SK-N-MC (cell line): ENCODE measurements at places on chromosomes 16 and 17.
A peak's percentile ranks its signal among the peaks of the same experiment; 100 is the strongest.

GRCh38 chr16:1933097-1933661 lies 9.8 kb downstream of the MSRB1 start:
- DNase-seq, result no peak

- DNase-seq, result no peak
These were observed 164.1 kb downstream of the CMIP start for GRCh38 chr16:81608523-81609209.

- DNase-seq, result peak; percentile 24
These were observed 5.6 kb downstream of the CRYBA1 start for GRCh38 chr17:29252101-29252791.

- DNase-seq, result no peak
These were observed 4.2 kb downstream of the SGCA start for GRCh38 chr17:50169881-50170459.

DNA sequence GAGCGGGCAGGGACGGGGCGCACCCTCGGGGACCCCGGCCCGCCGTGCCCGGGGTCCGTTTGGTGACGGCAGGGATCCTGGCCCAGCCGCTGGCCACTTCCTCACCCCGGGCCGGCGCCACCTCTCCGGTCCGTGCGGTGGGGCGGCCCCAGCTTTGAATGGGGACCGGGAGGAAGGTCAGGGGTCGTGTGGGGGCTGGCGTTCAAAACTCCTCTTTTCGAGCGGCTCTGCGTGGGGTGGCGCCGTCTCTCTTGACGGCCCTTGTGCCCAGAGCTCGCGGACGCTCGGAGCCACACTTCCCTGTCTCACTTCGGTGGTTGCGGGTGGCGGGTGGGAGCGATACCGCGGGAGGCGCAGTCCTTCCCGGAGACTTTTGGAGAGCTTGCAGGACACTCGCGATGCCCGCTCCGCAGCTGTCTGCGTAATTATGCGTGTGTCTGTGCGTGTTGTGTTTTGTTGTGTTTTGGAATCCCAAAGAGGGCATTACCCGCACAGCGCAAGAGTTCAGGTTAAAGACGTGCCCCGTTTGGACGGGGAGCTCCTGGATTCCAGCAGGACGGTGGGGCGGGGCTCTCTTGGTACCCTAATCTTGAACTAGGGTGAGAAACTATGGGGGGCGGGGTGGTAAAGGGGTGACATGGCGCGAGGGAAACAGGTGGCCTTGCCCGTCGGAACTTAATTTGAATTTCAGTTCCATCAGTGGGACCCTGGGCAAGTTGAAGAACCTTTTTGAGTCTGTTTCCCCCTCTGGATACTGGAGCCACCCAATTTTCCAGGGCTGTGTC lies 637 bp downstream of the PLCG2 start:
- no peak for DNase-seq

GRCh38 chr16:15599303-15600070 lies 43.5 kb downstream of the MARF1 start:
- DNase-seq, result no peak

GRCh38 chr16:10964891-10965326 lies 20.5 kb downstream of the CLEC16A start:
- no peak for DNase-seq

DNA sequence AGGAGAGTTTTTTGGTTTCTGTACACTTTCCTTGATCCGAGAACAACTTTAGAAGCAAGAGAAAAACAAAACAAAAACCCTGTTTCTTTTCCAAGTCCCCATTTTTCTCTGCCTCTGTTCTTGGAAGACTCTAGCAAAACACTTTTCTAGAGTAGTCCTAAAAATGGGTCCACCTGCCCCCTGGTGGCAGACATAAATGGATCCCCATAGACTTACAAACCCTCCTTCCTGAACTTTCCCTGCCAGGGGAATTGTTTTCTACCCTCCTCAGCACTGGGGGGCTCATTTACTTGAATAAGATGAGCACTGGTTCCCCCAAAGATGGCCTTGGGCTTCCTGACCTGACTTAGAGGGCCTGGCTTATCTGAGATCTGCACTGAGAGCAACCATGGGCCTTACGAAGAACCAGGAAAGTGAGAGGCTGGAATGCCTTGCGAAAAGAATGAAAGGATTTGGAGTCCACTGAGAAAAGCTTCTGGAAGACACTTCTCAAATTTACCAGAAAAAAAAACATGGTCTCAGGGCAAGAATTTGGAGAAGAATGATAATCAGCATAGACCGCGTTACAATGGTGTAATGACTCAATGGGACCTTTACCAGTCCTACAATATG lies 48.0 kb upstream of the CDYL2 start:
- no peak for DNase-seq

GRCh38 chr17:62381561-62381960 lies 1.2 kb downstream of the EFCAB3 start:
- DNase-seq, result no peak

DNA sequence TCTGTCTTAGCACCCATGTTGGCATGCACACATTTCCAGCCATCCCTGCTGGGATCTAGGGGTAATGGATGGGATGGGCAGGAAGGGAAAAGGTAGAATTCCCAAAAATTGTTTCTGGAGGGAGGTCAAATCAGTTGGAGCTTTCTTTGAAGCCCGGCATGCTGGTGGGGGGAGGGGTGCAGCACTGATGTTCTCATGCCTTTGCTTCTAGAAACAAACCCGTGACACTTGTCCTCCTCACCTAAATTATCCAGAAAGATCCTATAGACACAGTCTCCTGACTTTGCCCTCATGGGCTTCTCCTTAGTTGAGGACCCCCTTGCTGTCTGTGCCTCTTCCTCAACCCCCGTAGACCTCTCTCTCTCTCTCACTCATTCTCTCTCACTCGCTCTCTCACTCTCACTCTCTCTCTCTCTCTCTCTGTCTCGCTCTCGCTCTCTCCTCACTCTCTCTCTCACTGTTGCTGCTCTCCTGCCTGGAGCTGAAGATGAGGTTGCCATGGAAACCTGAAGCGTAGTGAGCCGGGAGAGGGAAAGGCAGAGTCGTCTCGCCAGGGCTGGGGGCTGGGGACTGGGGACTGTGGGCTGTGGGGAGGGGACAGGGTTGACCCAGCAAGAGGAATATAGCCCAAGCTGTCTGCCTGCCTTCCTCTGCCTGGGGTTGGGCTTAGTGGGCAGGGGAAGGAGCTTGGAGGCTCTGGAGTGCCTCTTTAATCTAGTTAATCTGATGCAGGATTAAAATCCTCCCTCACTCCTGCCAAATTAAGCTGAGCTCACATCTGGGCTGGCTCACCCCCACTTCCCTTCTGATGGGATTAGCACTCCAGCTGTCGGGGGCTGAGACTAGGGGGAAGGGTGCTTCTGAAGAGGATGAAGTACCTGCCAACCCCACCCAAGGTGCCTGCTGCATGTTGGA lies 16.1 kb downstream of the LASP1 start:
- DNase-seq, result no peak

DNA sequence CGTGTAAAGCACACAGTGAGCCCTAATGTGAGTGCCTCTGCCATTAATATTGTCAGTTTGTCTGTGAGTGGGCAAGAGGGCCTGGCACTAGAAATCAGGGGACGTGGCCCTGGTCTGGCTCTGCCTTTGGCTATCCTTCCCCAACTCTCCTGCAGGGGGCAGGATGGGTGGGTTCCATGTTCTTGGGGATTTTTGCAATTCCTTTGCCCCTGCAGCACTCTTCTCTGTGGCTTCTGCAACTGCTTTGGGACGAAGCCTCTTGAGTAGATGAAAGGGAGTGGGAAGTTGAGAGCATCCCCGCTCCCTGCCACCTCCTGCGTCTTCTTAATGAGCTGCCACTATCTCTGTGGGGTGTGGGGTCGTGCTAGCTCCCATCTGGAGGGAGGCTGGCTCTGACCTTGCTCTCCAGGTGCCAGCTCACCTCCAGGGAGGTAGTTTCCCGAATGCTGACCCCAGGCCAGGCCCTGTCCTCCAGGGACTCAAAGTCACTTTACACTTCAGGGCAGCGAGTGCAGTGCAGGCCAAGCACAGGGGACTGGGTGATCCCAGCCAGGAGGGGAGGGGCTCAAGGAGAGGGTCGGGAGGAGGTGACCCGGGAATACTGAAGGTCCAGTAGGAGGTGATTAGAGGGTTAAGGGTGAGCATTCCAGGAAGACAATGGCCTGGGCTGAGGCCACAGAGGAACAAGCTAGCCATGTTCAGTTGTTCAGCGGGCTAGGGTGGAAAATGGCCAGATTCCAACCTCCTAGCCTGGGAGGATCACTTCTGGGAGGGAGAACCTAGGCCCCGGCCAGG lies 121.0 kb upstream of the NLRP1 start:
- no peak for DNase-seq

GRCh38 chr16:82360024-82360783 lies 190.2 kb upstream of the MPHOSPH6 start:
- DNase-seq, result no peak

- no peak for DNase-seq
These were observed 92.5 kb downstream of the NCOR1 start for GRCh38 chr17:16122697-16123434.

- DNase-seq, result no peak
These were observed at the start of gene PIK3R6 for GRCh38 chr17:8867361-8867981. PIK3R6 (minus strand) TSS chr17:8867674; CDS start chr17:8849794, 17,880 bp downstream.

DNA sequence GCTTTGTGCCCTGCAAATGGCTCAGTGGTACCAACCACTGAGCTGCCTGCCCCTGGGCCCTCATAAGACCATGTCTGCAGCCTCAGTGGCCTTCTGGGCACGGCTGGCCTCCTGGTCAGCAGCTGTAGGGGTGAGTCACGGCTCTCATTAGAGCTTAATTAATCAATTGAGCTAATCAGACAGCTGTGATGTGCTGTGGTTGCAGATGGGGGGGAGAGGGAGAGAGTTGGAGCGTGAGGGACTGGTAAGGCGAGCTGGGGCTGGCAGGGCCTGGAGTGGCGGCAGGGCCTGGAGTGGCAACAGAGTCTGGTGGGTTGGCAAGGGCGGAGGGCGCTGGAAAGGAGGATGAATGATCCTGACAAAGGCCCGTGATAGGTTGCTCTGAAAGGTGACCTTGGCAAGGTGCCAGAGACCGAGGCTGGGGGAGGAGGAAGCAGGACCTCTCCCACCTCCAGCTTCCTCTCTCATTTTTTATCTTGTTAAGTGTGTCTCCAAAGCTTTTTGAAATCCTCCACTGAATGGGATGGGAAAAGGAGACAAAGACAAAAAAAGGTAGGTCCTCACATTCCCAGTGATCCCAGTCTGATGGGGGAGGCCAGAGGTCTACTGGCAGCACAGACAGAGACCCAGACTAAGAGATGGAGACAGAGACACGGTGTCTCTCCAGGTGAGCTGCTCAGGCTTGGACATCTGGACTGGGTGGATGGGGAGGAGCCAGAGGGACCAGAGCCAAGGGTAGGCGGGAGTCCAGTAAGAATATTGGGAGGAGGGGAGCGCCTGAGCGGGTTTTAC lies 41.6 kb downstream of the DCAKD start:
- no peak for DNase-seq

- DNase-seq, result no peak
These were observed 51.2 kb downstream of the SNX29 start for GRCh38 chr16:12027558-12028287.

DNA sequence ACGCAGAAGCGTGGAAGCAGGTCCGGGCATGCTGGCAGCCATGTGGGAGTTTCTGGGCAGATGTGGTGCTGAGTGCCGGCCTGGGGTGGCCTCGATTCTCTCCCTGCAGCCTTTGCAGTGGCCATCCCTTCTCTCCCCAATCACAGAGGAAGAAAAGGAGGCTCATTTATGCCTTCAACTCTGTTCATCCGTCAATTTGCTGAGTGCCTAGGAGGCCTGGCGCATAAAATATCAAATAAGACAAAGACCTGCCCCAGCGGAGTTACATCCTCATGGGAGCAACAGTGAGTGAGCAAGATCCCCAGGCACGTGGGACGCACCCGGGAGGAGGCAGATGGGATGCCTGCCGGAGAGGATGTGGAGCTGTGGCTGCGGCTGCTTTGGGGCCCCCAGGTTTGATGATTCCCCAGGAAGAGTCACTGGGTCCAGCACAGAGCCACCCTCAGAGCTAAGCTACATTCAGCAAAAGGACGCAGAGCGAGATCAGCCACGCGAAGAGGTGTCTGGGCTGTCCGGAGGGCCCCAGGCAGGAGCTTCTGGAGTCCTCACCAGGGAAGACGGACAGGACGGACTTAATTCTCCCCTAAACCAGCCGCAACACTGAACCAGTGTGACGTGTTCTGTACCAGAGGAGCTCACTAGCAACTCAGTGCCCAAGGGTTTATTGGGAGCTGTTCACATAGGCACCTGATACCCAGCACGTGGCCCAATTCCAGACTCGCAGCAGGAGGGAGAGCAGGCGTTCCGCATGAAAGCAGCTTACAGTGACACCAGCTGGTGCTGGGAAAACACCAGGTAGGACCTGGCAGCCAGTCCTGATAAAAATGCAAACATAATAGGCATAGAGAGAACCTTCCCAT lies 11.3 kb downstream of the CA5A start:
- DNase-seq, result no peak

GRCh38 chr16:11386054-11386680 lies 40.9 kb downstream of the RMI2 start:
- DNase-seq, result no peak

GRCh38 chr16:22642416-22643088 lies 131.9 kb downstream of the NPIPB5 start:
- no peak for DNase-seq

- no peak for DNase-seq
These were observed 1.3 kb upstream of the HOXB4 start for GRCh38 chr17:48579471-48579759.

DNA sequence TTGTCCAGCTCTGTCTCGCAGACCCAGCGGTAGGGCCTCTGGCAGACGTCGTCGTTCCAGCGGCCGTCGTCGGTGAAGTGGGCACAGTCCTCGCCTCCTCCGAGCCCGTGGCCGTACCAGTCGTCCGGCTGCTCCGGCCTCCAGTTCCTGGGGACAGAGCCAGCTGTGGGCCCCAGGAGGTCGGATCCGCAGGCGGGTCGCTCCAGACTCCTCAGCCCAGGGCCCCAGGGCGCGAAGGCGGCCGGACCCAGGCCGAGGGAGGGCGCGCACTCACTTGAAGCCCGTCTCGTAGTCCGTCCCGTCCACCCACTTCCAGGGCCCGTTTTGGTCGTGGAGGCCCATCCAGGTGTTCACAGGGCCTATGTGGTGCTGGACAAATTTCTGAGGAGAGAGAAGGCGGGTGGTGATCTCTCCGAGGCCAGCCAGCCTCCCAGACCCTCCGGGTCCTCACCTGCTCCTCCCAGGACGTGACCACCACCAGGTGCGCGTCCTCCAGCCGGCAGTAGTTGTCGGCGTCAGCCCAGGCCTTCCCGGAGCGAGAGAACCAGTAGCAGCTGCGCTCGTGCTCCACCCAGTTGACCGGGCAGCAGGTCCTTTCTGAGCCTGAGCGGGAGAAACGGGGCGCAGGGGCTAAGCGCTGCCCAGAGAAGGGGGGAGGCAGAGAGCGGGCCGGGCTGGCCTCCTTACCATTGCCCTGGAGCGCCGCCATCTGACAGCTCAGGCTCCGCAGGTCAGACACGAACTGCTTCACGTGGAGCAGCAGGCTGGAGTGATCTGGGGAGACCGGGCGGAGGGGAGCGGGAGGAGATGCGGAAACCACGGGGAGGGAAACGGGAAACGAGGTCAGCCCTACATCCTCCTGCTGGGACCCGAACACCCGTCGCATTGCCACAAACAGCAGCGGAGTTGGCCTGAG lies 5.2 kb downstream of the ASGR1 start:
- DNase-seq, result no peak
